NCI-H1436 treated with DMSO at 0.1 percent for 48 hours (cell line): ENCODE measurements at places on chromosomes 11 and 22.

GRCh38 chr11:19659529-19659928 lies 53.1 kb upstream of the NAV2 start:
- no peak for DNase-seq

DNA sequence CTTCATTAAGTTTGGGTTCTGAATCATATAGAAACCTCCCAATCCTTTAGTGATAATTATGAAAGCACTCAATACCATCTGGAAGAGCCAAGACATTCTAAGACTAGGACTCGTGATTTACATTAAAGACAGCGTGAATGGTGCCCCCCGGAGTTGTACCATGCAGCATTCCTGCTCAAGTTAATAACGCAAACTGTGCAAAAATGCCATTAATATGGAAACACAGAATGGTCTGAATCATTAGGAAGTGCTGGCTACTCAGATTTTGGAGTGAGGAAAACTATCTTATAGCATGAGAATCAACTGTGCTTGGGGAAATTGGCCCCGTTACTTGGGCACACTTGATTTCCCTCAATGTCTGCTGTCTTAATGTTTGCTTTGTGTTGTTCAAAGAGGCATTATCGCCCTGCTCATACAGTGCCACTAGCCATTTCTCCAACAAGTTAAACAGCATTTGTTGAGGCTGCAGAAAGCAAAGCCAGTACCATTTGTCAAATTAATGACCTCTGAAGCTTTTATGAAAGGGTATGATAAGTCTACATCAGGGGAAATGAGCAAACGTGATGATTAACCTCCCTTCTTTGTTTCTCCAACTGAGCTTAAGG lies 18.5 kb upstream of the TPH1 start:
- DNase-seq = no peak

GRCh38 chr11:65571940-65572339 lies 398 bp upstream of the FAM89B start:
- no peak for DNase-seq

DNA sequence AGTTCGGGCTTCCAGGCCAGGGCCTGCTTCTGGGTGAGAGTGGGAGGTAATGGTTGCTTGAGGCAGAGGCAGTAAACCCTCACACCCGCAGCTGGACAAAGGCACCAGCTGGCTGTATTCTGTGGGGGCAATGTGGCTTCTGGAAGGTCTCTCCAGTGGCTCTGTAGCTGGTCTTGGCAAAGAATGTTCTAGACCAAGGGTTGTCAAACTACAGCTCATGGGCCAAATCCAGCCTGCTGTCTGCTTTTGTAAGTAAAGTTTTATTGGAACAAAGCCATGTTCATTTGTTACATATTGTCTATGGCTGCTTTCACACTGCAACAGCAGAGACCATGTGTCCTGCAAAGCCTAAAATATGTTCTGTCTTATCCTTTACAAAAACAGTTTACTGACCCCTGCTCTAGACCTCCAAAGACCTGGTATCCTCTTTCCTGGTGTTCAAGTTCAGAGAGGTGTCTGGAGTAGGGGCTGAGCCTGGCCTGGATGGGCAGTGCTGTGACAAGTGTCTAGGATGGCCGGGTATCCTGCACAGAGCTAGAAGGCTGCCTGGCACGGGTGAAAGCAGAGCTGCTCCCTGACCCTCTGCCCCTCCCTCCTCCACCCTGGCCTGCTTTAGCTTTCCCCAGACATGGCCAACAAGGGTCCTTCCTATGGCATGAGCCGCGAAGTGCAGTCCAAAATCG lies 3.4 kb downstream of the TAGLN start:
- DNase-seq = no peak

DNA sequence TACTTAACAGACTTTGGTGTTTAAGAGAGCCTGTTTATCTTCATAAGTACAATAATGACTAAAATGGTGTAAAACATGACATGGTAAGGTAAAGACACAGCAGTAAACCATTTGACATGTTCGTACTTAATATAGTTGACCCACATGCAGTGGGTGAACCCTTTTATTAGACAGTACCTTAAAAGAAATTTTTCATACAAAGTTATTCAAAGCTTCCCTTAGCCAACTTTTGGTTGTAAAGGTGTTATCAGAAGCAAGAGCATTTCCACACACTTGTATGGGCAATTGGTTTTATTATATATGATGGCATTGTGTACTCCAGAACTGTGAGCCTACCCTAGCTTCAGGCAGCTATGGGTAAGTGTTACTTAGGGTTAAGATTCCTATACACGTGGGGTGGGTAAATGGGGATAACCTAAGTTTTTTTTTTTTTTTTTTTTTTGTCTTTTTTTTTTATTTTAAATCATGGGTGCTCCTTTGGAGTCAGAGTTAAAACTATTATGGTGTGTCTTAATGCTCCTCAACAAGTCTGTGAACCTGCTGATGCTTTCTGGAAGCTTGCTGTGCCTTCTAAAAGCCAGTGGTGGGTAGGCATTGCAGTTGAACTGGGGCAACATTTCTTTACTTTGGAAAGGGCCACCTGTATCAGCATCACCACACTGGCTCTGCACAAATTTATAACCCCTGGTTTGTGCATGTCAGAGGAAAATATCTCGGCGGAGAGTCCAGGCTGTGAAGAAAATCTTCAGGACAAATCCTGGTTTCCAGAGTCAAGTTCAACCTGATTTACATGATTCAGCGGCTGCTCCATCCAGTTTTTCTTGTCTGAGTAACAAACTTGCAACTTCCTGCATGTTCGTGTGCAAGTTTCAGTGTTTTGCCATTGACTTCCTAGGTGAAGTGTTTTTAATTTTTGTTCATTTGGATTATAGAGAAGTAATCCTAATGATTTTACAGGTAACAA lies 3.3 kb downstream of the PCF11 start:
- DNase-seq = no peak

- DNase-seq = no peak
These were observed 53.2 kb downstream of the HIRA start for GRCh38 chr22:19378344-19378674.

GRCh38 chr11:55572548-55572947 lies 620 bp downstream of the OR4C16 start:
- DNase-seq = no peak

GRCh38 chr11:46664612-46665011 lies 35.8 kb downstream of the ARHGAP1 start:
- DNase-seq = no peak

- DNase-seq = no peak
These were observed 18.4 kb downstream of the MAFF start for GRCh38 chr22:38220163-38220562.

DNA sequence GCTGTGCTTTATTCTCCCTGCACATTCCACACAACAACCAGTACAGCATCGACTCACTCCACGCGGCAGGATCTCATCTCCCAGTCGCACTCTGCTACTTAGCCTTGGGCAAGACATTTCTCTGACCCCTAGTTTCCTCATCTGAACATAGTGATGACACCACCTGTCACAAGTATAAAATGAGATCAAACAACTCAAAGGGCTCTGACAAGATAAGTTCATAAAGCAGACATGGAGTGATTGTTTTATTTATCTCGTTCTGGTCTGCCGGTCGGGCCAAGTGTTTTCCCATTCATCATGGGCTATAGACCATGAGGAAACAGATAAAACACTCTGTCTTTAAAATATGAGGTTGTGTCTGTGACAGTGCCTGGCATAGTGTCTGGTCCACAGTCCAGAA lies 35.0 kb downstream of the DSCAML1 start:
- no peak for DNase-seq

DNA sequence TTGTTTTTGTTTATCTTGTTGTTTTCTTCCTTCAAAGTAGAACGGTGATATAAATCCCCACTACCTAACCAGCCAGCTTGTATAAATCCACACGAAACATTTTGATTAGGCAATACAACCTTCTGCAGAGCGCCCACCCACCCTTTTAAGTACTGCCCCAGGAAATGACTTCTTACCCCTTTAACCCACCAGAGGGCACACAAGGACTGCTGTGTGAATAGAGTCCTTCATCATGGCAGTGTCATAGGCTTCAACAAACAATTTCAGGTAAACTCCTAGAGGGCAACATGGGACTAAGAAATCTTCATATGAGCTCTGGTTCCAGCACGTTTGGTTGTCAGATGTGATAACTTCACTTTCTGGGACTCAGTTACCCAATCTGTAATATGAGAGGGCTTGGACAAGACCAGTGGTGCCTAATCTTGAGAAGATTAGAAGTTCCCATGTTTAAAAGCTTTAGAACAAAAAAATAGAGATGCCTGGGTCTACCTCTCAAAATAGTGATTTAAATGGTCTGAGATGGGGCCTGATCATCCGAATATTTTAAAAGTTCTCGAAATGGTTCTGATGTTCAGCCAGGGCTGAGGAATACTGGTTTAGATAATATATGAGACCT lies 56.1 kb downstream of the PIWIL4 start:
- peak; percentile 67 for DNase-seq

GRCh38 chr22:30314915-30315314 lies 11.8 kb downstream of the TBC1D10A start:
- DNase-seq = no peak

- DNase-seq = no peak
These were observed 59.4 kb upstream of the CHRM4 start for GRCh38 chr11:46450846-46451477.

- DNase-seq = no peak
These were observed 378.7 kb upstream of the ANO5 start for GRCh38 chr11:21814169-21814568.

- DNase-seq = no peak
These were observed 78.8 kb downstream of the MYEOV start for GRCh38 chr11:69372589-69373250.

- no peak for DNase-seq
These were observed 299.6 kb downstream of the KIRREL3 start for GRCh38 chr11:126700768-126701519.

- no peak for DNase-seq
These were observed 65.6 kb downstream of the CCDC81 start for GRCh38 chr11:86440305-86440716.

DNA sequence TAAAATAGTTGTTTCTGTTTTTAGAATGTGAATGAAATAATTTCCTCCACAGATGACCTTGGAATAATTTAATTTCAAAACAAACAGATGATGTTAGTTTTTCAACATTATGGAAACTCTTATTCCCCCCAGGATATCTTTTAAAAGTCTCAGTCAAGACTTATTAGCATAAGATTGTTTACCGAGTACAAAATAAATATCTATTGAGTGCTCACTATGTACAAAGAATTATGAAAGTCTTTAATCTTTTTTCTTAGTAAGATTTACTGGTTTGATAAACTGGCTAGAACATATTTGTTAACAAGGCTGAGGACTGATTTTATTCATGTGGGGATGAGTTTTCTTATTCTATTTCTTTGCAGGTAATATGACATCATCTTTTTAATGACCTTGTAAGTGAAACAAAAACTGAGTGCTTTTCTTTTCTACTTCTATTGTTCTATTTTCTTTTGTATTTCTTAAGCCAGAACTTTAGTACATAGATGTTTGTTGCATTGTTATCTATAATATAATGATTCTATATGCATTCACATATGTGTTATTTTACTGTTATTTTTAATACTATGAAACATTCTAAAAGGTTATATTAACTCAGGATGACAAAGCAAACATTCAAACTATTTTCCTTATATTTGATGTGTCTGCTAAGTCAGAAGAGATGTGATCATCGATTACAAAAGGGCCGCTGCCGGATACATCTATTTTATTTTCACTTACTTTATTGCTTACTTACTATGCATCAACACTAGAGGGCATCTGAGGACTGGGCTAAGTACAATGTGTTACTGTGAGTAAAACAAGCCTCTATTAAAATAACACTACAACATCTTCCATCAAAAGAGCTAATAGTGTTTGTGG lies 111.0 kb upstream of the ARHGAP42 start:
- DNase-seq = no peak

GRCh38 chr11:122775675-122776271 lies 62.5 kb upstream of the CRTAM start:
- DNase-seq = no peak

DNA sequence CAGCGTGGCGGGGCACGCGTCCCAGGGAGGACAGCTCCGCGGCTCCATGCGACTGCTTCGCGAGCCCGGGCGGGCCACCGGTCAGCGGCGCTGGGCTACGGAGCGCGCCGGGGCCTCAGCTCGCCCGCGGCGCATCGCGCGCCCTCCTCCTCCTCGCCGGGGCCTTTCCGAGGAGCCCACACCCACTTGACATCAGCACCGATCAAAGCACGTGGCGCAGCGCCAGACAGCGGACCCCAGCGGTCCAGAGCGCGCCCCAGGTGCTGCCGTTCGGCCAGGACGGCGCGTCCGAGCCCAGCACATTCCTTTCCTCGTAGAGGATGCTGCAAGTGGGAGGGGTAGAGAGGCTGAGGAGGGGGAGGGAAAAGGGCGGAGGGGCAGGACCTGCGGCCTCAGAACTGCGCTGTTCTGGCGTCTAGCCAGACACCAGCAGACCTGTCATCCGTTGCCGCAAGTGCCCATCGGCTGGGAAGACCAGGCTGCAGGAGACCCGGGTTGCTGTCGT lies 88.6 kb downstream of the PLEKHA7 start:
- DNase-seq = no peak

DNA sequence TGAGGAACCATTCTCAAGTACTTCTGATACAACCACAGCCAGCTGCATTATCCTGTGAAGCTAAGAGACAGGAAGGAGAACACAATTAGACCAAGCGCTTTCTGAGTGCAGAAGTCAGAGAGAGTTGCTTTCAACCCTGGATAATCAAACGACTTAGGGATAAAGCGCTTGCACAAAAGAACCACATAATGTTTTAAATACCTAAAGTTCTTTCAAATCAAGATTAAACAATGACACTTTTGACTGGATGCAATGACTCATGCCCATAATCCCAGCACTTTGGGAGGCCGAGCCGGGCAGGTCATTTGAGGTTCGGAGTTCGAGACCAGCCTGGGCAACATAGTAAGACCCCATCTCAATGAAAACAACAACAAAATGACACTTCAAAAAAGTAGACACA lies 145.1 kb downstream of the SWAP70 start:
- DNase-seq = no peak

DNA sequence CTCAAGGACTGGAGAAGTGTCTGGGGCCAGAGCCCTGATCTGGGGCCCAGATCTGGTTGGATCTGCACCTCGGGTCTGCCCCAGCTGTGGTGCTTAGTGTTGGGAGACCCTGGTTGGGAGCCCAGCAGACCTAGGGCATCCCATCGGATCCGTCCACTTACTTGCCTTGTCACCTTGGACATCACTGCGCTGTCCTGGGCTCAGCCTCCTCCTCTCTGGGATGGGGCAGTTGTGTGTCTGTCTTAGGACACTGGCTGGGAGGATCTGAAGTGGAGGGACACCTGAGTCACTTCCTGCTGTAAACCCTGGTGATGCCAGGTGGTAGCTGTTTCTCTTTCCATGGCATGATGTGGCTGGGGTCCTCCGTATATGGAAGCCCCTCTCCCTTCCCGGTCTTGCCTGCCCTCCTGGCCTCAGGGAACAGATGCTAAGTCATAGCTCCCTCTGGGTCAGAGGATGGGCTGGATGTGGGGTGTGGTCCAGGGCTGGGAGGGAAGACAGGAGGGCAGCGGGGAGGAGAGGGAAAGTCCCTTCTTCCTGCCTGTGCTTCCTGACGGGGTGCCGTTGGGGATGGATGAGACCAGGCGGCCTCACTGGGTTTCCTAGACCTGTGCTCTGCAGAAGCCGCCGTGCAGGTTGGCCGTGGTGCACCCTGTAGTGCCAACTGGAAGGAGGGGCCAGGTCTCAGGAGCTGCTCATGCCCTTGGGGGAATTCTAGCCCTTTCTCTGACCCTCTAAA lies 12.1 kb upstream of the OMP start:
- DNase-seq = no peak

GRCh38 chr22:30047364-30047738 lies 32.9 kb upstream of the HORMAD2 start:
- DNase-seq = no peak

- no peak for DNase-seq
These were observed at the start of gene GUCD1 for GRCh38 chr22:24554313-24555164. Gene GUCD1 (minus strand): TSS chr22:24555138. CDS start chr22:24554991, 147 bp downstream.
